ENCODE measurements at places on chromosomes 4 and X. TPM values are rescaled to one million over a fixed set of nuclear protein-coding genes. Genes with fewer than 3 reads are reported as not detected.

OGT gene
- 55.5 TPM for polyA plus RNA-seq

GYPA gene
- not detected for polyA plus RNA-seq

PGRMC2 gene
- 35.8 TPM for polyA plus RNA-seq

MAGEE2 gene
- polyA plus RNA-seq, result not detected

ASMT gene
- polyA plus RNA-seq, result not detected

ATP8A1 gene
- polyA plus RNA-seq, result 0.36 TPM

UGT2B7 gene
- polyA plus RNA-seq, result not detected

F9 gene
- not detected for polyA plus RNA-seq

SCML2 gene
- 2.3 TPM for polyA plus RNA-seq

AMTN gene
- not detected for polyA plus RNA-seq

LAMTOR3 gene
- 95.5 TPM for polyA plus RNA-seq

Data from fibroblast of lung (primary cell).